NCI-H774 (cell line): ENCODE measurements at places on chromosomes 12 and 14.

- no peak for DNase-seq
These were observed 130.2 kb downstream of the GCH1 start for GRCh38 chr14:54772451-54772881.

- DNase-seq = no peak
These were observed 658.5 kb downstream of the DIO2 start for GRCh38 chr14:79552778-79553177.

DNA sequence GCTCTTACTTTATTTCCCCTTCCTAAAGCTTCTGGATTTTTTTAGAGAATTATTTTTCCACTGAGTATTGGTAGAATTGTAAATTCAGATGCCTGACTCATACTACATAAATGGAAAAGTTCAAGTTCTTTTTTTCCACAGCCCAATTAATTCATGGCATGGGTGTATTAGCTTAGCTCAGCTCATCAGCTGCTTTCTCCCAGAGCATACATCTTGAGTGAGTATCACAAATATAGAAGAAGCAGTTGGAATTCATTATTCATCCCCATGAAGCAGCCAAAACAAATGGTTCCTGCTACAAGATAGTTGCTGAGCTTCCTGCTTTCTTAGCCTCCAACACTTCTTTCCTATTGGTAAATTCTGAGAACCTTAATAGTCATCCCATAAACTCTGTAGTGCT lies 105.1 kb downstream of the C12orf50 start:
- no peak for DNase-seq

GRCh38 chr14:84483072-84483420 lies 1046.9 kb upstream of the FLRT2 start:
- DNase-seq = no peak

GRCh38 chr12:70248876-70249275 lies 5.6 kb downstream of the CNOT2 start:
- DNase-seq = no peak

GRCh38 chr12:55673638-55674037 lies 34.1 kb downstream of the ITGA7 start:
- no peak for DNase-seq

GRCh38 chr12:119730381-119730780 lies 62.4 kb downstream of the PRKAB1 start:
- DNase-seq = no peak

- DNase-seq = no peak
These were observed 299.1 kb downstream of the NUAK1 start for GRCh38 chr12:105839629-105840127.
